ENCODE measurements at places on chromosomes 5 and 9.
A peak's percentile ranks its signal among the peaks of the same experiment; 100 is the strongest.

DNA sequence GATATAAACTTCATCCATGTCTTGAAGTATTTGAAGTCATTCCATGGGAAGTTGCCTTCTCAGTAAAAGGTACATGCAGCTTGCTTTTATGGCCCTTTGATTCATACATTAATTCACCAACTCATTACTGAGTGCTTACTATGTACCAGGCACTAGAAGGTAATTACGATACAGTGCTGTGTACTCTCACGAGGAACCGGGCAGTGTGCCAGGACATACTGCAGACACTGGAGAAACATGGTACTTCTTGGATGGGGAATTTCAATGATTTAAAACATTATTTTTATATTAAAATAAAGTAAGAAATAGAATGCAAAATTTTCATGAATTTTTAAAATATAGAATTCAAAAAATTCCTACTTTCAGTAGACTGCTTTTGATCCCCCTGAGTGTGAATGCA, 71.4 kb upstream of the WDR41 start:
- no peaks in the 10 kb centered on the region for H3K27me3 ChIP-seq
- no peak overlapping the region for H3K27ac ChIP-seq
- no peak for DNase-seq
- no peaks in the 10 kb centered on the region for H3K4me1 ChIP-seq
- no peaks in the 10 kb centered on the region for H3K36me3 ChIP-seq
- no peak overlapping the region for H3K4me3 ChIP-seq

GRCh38 chr9:111483439-111483857, 735 bp downstream of the ECPAS start:
- H3K36me3 ChIP-seq, result no peaks in the 10 kb centered on the region
- peak overlapping the region; percentile 95 for H3K4me3 ChIP-seq
- peak; percentile 51 for DNase-seq
- H3K4me1 ChIP-seq, result peaks cover 8% of the 10 kb centered on the region
- H3K27ac ChIP-seq, result peak overlapping the region; percentile 99
- H3K27me3 ChIP-seq, result no peaks in the 10 kb centered on the region

DNA sequence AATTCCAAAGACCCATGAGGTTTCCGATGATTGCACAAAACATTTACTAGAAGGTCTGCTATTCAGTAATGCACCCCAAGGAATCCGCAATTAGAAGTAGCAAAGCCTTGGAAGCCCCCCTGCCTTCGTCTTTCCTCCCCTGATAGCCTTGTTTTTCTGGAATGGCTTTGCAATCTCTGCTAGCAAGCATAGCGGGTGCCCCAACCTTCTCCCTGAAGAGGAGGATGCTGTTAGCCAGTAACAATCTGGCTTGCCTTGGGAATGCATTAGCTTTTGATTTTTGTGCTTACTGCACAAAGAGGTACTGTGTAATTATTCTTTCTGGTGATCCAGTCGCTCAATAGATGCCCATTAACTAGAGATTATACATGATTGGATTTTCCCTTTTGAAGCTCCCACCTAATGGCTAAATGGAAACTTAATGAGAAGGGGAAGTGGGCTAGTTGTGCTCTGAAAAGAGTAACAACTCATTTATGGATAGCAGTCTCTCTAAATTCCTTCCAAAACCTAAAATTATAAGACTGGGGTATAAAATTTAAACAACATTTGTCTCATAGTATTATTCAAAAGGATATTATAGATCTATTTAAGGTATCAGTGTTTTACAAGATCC, 91.6 kb downstream of the FBXW11 start:
- H3K4me1 ChIP-seq, result no peaks in the 10 kb centered on the region
- no peak for DNase-seq
- H3K4me3 ChIP-seq, result no peak overlapping the region
- H3K36me3 ChIP-seq, result no peaks in the 10 kb centered on the region
- H3K27ac ChIP-seq, result no peak overlapping the region

DNA sequence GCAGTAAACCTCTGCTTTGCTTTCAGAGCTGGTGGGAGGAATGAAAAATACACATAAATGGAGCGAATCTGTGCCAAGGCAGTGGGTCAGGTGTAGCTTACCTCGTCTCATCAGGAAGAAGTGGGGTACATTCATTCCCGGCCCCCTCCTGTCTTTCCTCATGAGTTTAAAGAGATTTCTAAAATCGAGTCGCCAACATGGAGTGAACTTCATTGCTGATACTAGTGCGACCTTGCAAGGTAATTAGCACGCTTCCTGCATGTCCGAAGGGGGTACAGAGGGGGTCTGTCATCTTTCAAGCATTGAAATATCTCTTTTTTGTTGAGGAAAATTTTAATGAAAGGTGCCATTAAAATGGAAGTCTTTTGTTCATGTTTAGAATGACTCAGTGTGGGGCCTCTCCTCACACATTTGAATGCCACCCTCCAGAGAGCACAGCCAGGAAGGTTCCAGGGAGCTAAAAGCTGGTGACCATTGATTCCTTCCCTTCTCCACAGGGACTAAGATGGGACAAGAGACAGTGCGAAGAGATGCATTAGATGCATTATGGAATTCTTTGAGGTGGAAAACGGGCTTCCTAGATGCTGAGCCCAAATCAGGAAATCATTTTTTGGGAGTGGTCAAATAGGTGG, 114.2 kb downstream of the IRX1 start:
- DNase-seq, result no peak
- no peaks in the 10 kb centered on the region for H3K4me1 ChIP-seq
- H3K4me3 ChIP-seq, result no peak overlapping the region
- H3K27me3 ChIP-seq, result no peaks in the 10 kb centered on the region

GRCh38 chr9:124311283-124311682, 53.5 kb downstream of the NEK6 start:
- no peak overlapping the region for H3K27ac ChIP-seq
- H3K27me3 ChIP-seq, result no peaks in the 10 kb centered on the region
- no peaks in the 10 kb centered on the region for H3K4me1 ChIP-seq
- no peak for DNase-seq

DNA sequence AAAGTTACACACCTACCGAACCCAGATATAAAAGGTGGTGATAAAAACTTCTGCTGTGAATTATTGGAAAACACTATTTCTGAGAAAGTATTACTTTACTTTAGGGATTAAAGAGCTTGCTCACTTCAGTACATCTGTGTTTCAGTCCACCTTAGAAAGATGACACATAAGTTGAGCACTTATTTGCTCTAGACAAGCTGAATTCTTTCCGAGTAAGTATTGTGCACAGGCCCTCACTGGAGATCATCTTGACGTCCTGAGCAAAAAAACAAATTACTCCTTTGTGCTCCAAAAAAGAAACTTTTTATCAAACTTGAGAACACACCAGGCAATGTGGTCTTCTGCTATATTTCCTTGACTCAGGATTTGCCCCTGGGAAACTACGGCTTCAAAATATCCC, 231.0 kb upstream of the GRAMD2B start:
- no peak overlapping the region for H3K4me3 ChIP-seq
- H3K27me3 ChIP-seq, result no peaks in the 10 kb centered on the region
- H3K36me3 ChIP-seq, result no peaks in the 10 kb centered on the region
- H3K27ac ChIP-seq, result no peak overlapping the region
- H3K4me1 ChIP-seq, result no peaks in the 10 kb centered on the region

DNA sequence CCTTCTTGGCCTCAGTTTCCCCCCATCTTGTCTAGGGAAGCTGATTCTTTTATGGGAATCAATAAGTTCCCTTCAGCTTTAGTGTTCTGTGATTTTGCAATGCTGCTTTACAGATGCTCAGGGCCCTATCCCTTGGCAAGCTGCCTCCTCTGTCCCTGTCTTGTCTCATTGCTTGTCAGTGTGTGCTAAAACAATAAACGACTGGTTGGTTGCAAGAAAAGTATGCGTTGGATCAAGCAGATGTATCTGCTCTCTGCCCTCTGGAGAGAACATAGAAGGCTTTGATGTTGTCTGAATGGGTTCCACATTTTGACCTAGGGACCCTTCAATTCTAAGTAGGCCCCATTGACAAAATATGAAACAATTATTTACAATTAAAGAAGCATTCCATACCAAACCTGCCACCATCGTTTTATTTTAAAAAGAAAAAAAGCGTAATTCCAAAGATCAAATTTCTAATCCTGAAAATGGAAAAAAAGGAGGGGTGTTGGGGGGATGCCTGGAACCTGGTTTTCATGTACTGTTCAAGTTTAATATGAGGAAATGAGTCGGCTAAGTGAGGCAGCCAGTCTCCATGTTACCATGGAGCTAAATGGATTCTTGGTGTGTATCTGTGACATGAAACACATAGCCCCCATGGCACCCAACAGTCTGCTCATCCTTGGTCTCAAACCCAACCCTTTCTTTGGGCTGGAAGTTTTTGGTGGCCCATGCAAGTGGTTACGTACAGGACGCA, 31.2 kb upstream of the TARS1 start:
- no peaks in the 10 kb centered on the region for H3K36me3 ChIP-seq
- no peaks in the 10 kb centered on the region for H3K27me3 ChIP-seq
- H3K4me1 ChIP-seq, result no peaks in the 10 kb centered on the region
- DNase-seq, result no peak

- H3K36me3 ChIP-seq, result no peaks in the 10 kb centered on the region
- no peak overlapping the region for H3K27ac ChIP-seq
- DNase-seq, result no peak
- peaks cover 49% of the 10 kb centered on the region for H3K4me1 ChIP-seq
- H3K4me3 ChIP-seq, result no peak overlapping the region
These were observed 2.5 kb downstream of the ASS1 start for GRCh38 chr9:130447193-130447816.

DNA sequence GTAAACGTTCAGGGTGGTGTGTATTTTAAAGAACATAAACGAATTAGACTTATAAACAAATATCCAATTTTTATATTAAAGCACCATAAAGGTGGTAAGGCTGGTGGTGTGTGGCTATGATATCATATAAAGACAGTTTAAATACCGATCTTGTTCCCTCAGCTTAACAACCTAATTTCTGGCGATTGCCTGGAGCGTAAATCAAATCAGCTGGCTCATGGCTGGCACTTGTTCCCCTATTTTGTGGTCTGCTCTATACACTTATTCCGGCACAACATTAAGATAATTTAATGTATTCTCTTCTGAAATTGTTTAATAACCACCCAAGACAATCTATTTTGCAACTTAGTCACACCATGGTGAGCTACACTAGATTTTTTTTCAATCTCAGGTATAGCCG, 2.4 kb upstream of the HAPLN1 start:
- no peak for DNase-seq
- peaks cover 6% of the 10 kb centered on the region for H3K4me1 ChIP-seq
- no peak overlapping the region for H3K27ac ChIP-seq
- no peak overlapping the region for H3K4me3 ChIP-seq
- H3K27me3 ChIP-seq, result no peaks in the 10 kb centered on the region

DNA sequence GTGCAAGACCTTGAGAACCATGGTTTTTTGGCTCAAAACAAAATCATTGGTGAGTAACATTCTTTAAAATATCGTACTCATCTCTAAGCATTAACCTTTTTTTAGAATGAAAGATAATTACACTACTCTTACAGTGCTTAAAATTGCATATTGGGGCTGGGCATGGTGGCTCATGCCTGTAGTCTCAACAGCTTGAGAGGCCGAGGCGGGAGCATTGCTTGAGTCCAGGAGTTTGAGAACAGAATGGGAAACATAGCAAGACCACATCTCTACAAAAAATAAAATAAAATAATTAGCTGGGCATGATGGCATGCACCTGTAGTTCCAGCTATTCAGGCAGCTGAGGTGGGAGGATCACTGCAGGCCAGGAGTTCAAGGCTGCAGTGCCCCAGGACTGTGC, 2.9 kb upstream of the RECK start:
- H3K27ac ChIP-seq, result no peak overlapping the region
- no peak for DNase-seq
- H3K36me3 ChIP-seq, result no peaks in the 10 kb centered on the region
- H3K27me3 ChIP-seq, result no peaks in the 10 kb centered on the region
- H3K4me3 ChIP-seq, result no peak overlapping the region
- H3K4me1 ChIP-seq, result no peaks in the 10 kb centered on the region

DNA sequence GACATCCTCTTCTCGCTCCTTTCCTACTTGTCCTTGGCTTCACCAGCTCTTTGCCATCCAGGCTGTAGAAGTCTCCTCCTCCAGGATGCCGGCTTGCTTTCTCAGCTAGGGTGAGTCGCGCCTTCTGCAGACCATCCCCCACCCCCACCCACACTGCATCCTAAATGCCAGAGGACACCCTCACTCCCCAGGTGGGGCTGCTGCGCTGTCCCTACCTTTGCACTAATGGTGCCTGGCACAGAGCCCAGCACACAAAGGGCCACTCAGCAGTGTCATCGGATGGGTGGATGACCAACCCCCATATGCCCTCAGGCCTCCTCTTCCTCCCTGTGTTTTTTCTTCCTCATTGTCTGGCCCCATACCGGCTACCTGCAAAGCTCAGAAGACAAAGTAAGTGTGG, 14.8 kb downstream of the IL9 start:
- no peaks in the 10 kb centered on the region for H3K27me3 ChIP-seq
- H3K4me1 ChIP-seq, result no peaks in the 10 kb centered on the region
- H3K36me3 ChIP-seq, result no peaks in the 10 kb centered on the region
- no peak overlapping the region for H3K27ac ChIP-seq
- DNase-seq, result no peak

DNA sequence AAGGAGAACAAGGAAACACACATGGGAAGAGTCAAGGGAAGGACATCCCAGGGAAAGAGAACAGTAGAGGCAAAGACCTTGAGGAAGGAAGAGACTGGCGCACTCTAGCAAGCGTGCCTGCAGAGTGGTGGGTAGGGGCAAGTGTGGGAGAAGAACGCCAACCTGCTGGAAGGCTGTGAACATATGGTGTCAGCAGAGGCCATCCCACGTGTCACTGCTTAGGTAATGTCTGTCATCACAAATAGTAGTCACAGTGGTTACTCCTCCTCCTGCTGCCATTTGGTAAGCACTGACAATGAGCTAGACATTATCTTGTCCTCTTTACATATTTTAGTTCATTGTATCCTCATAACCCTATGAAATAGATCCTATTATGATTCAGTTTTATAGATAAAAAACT, 206.4 kb upstream of the TRIM32 start:
- peaks cover 8% of the 10 kb centered on the region for H3K4me1 ChIP-seq
- no peaks in the 10 kb centered on the region for H3K27me3 ChIP-seq
- H3K36me3 ChIP-seq, result no peaks in the 10 kb centered on the region
- H3K27ac ChIP-seq, result no peak overlapping the region
- no peak overlapping the region for H3K4me3 ChIP-seq

GRCh38 chr5:150544611-150545219, 36.8 kb downstream of the NDST1 start:
- no peak overlapping the region for H3K4me3 ChIP-seq
- H3K4me1 ChIP-seq, result peaks cover 18% of the 10 kb centered on the region
- H3K27me3 ChIP-seq, result no peaks in the 10 kb centered on the region
- H3K36me3 ChIP-seq, result no peaks in the 10 kb centered on the region

Data from testis (tissue), 5 donors.